IMR-90 (cell line): ENCODE measurements at places on chromosomes 13 and 19.

- no peak for DNase-seq
Observed at GRCh38 chr13:50685491-50685890, 158.0 kb downstream of the DLEU7 start.

DNA sequence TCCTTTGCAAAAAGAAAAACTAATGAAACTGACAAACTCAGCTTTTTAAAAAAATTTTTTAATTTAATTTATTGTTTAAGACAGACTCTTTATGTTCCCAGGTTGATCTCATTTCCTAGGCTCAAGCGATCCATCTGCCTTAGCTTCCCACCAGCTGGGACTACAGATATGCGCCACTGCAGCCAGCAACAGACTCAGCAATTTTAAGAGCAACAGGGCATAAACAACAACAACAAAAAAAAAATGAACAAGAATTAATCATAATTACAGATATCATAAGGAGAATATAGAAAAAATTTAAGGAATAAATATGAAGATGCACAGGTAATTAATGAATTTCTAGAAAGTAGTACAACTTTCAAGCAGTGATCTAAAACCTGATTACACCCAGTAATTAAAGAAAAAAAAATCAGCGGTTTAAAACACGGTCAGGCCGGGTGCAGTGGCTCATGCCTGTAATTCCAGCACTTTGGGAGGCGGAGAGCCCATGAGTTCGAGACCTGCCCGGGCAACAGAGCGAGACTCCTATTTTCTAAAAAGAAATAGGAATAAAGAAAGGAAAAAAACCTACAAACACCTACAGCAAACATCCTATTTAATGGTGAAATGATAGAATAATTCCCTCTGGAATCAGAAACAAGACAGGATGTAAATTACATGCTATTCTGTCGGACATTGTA is 1.4 kb downstream of the ZNF699 start:
- DNase-seq, result no peak

DNA sequence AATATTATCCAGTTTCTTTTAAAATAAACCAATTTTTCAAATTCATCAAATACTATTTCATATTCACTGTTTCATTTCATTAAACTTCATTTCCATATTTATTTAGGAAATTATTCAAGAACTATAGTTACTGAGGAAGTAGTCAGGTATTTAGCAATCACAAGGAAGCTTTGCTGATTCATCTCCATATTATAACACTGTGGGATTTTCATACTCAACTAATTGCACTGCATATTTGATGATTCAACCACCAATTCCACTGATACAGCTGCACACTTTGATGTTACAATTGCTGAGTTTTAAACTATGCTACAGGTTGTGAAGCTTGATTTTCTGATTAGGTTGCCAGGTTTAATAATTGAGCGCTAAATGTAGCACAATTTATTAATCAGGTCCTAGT is 556.8 kb upstream of the SLITRK1 start:
- peak; percentile 58 for DNase-seq

DNA sequence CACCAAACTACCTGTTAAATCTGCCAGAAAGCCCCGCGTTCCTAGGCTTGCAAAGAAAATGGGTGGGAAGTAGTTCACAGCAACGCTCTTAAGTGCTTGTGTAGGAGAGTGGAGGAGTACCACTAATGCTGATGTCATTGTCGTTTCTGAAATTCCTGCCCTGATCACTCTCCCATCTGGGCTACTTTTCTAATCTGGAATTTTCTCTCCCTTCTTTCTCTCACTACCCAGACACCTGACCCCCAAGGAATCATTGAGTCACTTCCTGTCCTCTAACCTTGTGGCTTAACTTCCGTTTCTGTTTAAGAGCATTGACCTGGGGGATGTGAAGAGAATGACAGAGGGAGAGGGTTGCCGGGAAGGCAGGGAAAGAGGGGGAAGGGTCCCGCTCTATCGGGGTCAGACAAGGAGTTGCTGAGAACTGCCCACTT is 98.7 kb downstream of the STARD13 start:
- DNase-seq, result peak; percentile 89

DNA sequence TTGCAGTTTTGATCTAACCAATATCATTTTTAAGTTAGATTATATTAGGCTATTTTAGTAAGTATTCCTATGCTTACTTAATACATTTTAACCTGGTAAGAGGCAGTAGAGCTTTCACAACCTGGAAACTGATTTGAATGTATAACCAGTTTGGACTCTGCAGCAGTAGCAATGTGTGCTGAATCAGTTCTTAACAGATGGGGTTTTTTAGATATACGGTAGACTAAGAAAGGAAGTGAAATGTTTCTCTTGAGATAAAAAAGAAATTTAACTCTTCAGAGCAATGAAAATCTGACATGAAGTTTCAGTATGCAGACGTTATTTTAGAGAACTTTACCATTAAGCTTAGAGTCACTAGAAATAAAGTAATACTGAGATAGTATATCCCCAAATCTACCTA is 2.7 kb downstream of the NBEA start:
- DNase-seq, result no peak
